NCI-H82 (cell line): ENCODE measurements at places on chromosomes 3 and 15.

DNA sequence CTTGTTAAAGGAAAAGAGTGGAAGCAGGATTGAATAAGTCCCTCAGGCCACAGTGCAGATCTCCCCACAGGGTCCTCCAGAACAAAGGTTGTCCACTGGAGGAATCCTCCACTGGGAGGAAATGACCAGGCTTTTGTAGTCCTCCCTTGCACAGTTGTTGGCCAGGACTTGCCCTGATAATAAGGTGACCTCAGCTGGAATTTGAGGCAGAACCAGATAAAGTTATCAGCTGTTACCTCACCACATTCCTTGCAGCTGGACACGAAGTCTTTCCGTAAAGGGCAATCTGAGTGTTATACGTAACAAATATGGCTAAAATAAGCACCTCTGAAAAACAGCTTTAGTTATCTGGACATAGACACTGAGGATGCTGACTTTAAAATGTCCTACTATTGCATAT, 83.5 kb upstream of the NAALADL2 start:
- no peak for DNase-seq

GRCh38 chr3:21421096-21421495, 329.9 kb downstream of the ZNF385D start:
- DNase-seq, result no peak

DNA sequence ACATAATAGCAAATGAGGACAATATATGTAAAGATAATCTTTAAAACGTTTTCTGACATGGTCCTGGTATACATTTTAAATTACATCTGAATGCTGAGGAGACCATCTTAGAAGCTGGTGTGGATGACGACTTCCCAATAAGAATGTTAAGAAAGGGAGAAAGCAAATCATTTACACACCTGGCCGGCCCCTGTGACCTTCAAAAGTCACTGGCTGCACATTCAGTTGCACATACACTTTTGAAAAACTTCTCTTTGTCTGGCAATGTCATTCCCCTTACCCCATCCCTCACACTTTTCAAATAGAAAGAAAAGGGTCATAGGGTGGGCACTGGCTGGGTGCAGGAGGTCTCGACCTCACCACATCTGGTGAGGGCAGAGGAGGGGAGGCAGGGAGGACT, 391.0 kb downstream of the MECOM start:
- DNase-seq, result no peak

GRCh38 chr3:159185443-159186050, 383.7 kb downstream of the MFSD1 start:
- DNase-seq, result no peak

- no peak for DNase-seq
Observed at GRCh38 chr15:62449638-62450037, 284.6 kb upstream of the C2CD4B start.

DNA sequence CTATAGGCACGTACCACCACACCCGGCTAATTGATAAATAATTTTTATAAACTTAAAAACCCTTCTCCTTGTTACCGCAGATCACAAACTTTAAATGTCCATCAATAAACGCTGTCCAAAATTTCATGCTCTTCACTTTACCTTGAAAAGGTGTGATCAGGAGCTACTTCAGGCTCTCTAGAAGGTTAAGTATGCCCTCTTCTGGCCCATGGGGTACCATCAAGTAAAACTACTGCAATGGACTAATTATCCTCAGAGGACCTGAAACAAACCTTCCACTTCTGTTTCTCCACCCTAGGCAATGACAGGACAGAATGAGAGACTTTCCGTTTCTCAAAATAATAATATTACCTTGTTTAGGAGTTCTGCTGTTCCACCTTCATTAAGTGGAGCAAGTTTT, 9.2 kb downstream of the LZTFL1 start:
- DNase-seq, result no peak

DNA sequence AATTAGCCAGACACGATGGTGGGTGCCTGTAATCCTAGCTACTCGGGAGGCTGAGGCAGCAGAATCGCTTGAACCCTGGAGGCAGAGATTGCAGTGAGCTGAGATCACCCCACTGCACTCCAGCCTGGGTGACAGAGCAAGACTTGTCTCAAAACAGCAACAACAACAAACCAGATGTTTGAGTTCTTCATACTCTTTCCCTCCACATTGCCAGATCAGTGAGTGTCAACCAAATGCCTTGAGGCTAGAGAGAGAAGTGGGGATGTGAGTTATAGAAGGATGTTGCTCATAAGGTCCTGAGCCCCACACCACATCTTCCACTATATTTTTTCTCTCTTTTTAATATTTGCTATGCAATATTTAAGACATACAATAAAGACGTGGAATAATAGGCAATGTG, 19.8 kb downstream of the MAPKBP1 start:
- DNase-seq, result no peak
